Activated T-cell treated with anti-CD3 and anti-CD28 coated beads for 1 hour (primary cell): ENCODE measurements at places on chromosomes 6 and 20.

DNA sequence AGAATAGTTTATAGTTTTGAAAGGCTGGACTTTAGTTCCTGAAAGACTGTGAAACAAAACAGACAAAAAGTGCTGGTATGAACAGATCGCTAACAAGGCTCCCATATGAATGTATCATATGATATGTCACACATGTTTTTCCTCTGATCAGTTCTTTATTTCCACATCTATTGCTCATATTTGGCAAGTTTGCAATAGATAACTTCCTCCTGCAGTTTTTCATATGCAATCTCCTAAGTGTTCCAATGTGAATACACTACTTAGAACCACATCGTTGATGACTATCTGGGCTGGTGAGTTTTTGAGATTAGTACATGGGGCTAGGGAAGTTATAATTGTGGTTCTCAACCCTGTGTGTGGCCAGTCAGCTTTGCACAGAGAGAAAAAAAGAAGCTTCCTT is 23.1 kb downstream of the CRYBG1 start:
- no peak for DNase-seq

DNA sequence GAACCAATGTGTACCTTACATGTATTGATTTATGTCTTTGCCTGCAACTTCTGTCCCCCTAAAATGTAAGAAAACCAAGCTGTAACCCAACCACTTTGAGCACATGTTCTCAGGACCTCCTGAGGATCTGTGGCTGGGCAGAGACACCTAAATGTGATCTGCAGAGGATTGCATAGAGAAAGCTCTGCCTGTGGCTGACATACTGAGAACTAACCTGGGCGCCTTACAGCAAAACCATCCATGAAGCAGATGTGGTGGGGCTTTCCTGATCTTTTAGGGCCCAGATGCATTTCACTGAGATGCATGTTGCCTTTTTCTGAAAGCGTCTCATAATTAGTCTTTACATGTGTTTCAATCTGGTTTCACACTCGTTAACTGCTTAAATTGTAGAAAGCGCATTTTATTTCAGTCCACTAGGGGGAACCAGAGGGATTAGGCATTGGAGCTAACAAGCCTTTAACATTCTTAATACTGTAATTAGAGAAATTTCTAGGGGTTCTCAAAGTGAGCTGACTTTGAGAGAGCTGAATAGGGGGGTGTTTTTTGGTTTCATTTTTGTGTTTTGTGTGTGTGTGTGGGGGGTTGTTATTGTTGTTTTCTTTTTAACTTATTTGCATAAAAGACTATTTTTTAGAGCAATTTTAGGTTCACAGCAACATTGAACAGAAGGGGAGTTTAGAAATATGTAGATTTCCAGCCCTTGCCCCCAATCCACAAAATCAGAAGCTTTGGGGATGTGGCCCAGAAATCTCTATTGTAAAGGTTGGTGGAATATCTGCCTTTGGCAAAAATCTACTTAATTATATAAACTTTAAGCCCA is 50.9 kb upstream of the FAM184A start:
- no peak for DNase-seq

GRCh38 chr6:28603891-28604290 is 78.2 kb downstream of the GPX5 start:
- DNase-seq: no peak

- no peak for DNase-seq
Observed at GRCh38 chr6:98957450-98957849, 9.7 kb upstream of the FBXL4 start.
